SK-N-DZ (cell line): ENCODE measurements at places on chromosomes 5 and 9.

DNA sequence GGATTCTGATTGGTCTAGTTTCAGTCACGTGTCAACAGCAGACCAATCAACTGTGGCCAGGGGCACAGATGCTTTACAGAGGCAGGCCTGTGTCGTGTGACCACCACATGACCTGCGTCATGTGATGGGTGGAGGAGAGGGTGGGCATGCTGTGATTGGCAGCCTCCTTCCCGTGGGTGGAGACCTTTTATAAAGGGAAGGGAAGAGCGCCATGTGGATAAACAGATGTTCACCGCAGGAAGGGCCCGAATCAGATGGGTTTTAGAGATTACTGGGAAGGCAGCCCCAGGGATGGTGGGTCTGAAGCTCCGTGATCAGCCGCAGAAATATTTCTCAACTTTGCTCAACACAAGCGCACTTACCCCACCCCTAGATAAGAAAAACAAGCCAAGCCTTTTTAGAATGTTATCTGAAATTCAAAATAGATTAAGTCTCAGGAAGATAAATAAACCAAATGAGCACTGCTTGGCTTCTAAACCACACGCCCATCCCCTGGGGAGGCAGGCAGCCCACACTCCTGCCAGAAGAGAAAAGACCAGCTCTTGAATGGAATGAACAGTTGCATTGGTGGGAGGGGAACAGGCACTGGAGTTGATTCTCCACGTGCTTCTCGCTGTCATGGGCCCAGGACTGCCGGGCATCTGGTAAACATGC lies 43.6 kb downstream of the ROPN1L start:
- DNase-seq, result peak; percentile 90

DNA sequence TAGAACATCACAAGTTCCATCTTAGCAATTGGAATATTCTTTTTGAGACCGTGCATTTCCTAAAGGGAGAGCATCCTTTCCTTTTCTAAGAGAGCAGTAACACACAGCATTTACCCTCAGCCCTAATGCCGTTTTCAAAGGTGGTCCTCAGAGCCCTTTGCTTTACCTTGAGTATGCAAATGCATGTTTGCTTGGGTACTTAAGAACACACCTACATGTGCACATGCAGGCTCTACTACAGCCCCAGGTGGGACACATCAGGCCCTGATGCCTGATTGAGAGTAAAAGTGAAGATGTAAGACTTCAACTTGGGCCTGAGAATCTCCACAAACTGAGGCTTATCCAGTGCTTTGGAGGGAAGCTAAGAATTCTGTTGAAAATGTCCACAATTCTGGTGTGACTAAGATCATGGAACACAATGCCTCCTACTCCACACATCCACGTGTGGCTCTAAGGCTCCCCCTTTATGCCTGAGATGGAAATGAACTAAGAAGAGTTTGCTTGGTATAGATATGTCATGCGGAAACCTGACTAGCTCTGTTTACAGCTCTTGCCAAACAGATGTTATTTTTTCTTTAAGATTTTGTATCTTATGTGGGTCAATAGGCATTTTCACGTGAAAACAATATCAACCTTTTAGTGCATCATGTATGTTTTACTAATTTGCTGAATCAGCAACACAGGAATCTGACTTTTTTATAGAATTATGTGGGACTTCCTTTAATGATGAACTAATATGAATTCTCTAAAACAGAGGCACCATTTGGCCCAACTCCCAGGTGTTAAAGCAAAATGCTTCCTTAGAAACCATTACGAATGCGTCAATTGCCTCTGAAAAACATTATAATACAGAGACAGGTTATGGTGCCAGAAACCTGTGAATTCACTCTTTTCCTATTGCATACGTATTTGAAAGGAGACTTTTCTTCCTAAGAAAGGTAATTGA lies 48.9 kb upstream of the SLC2A8 start:
- DNase-seq, result peak; percentile 30

GRCh38 chr5:78554670-78555069 lies 93.9 kb downstream of the LHFPL2 start:
- no peak for DNase-seq

GRCh38 chr9:96566498-96567202 lies 53.0 kb downstream of the CDC14B start:
- peak; percentile 4 for DNase-seq

DNA sequence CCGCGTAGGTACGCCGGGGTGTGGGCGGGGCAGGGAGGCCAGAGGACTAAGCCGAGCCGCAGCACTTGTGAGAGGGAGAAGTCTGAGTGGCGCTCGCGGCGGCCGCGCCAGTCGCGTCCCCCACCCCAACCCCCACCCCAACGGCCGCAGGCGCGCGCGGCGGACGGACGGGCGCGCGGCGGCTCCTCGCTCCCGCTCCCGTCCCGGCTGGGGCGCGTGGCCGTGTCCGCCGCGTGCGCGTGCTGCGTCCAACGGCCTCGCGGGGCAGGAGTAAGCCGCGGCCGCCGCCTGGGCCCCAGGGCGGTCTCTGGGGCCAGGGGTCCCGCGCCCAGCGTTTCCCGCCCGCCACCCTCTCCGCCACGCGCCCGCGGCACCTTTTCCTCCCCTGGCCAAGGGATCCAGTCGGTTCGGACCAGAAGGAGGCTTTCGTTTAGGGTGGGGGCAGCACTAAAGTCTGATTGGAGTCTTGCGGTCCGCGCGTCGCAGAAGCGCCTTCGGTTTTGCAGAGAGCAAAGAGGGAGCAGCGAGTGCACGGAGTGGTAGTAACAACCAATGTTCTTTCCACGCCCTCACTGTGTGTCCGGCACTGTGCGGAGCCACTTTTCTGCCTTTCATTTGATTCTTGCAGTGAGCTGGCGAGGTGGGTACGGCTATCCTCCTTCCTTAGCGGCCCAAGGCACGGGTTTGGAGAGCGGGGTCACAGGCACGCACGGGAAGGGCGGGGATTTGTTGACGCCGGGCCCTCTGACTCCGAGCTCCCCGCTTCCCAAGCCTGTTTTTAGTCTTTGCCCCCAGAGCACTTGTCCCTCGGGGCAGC lies 483 bp downstream of the G3BP1 start:
- peak; percentile 36 for DNase-seq

DNA sequence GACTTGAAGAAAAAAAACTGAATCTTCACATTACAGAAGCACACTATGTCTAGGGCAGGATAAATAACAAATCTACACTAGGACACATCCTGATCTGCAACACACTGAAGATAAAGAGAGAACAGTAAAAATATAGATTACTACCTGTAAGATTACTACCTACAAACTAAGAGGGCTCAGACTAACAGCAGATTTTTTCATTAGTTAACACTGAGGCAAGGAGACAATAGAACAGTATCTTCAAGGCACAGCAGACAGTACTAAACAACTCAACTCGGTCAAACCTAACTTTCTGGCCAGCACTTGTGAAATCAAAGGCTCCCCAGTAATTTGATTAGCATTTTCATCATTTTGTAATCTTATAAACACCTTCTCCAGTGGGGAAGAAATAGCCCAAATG lies 46.5 kb downstream of the TEX10 start:
- DNase-seq, result no peak

DNA sequence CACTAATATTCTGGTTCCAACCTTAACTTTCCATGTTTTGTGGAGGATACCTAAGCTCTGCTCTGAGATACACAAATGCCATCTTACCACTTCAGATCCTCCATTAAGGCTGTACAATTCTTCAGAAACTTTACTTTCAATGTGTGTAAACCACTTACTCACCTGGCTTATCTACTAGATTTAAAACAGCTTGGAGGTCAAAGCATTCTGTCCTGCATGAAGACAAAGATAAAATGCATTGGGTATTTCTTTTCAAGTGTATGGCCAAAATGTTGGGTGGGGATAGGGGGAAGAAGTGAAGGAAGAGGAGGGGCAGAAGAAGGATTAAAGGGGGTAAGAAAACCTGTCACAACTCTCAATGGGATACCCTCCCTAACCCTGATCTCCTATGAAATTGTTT lies 939 bp downstream of the GOLGA1 start:
- no peak for DNase-seq

GRCh38 chr5:112738191-112738560 lies 491 bp downstream of the APC start:
- DNase-seq, result peak; percentile 40
